GM23248 (cell line): ENCODE measurements at places on chromosomes 7 and 10. TPM values are rescaled to one million over a fixed set of nuclear protein-coding genes. Genes with fewer than 3 reads are reported as not detected.

PIK3AP1 gene
- 0.11 TPM in 1 of 2 replicates, not detected in the other for polyA plus RNA-seq

PPP1R3C gene
- 98.8 and 99.9 TPM in 2 replicates for polyA plus RNA-seq

PLCE1 gene
- polyA plus RNA-seq: 3.7 TPM in 2 replicates

PGAM2 gene
- polyA plus RNA-seq: not detected in 2 replicates

EEPD1 gene
- 1.6 and 1.9 TPM in 2 replicates for polyA plus RNA-seq

BICC1 gene
- polyA plus RNA-seq: 95.8 and 97.0 TPM in 2 replicates

SPDYE16 gene
- polyA plus RNA-seq: 0.10 and 0.53 TPM in 2 replicates

TBL2 gene
- polyA plus RNA-seq: 69.7 and 78.0 TPM in 2 replicates

AP3M1 gene
- 29.1 and 33.4 TPM in 2 replicates for polyA plus RNA-seq

LIPF gene
- not detected in 2 replicates for polyA plus RNA-seq

TSPAN12 gene
- 0.70 and 1.1 TPM in 2 replicates for polyA plus RNA-seq

NME8 gene
- not detected in 2 replicates for polyA plus RNA-seq

NPC1L1 gene
- not detected in 2 replicates for polyA plus RNA-seq

HKDC1 gene
- 0.33 and 0.34 TPM in 2 replicates for polyA plus RNA-seq

NUTM2E gene
- not detected in 2 replicates for polyA plus RNA-seq

AFAP1L2 gene
- not detected in 2 replicates for polyA plus RNA-seq

C10orf53 gene
- not detected in 2 replicates for polyA plus RNA-seq

SLC16A12 gene
- not detected in 2 replicates for polyA plus RNA-seq

RARRES2 gene
- not detected in 2 replicates for polyA plus RNA-seq

ATRNL1 gene
- polyA plus RNA-seq: not detected in 2 replicates

C10orf67 gene
- 0.76 and 1.1 TPM in 2 replicates for polyA plus RNA-seq

PSMG3 gene
- polyA plus RNA-seq: 56.2 and 58.1 TPM in 2 replicates

SPRN gene
- 0.32 and 0.34 TPM in 2 replicates for polyA plus RNA-seq
